ENCODE measurements at places on chromosomes 1 and 21.
A peak's percentile ranks its signal among the peaks of the same experiment; 100 is the strongest.

DNA sequence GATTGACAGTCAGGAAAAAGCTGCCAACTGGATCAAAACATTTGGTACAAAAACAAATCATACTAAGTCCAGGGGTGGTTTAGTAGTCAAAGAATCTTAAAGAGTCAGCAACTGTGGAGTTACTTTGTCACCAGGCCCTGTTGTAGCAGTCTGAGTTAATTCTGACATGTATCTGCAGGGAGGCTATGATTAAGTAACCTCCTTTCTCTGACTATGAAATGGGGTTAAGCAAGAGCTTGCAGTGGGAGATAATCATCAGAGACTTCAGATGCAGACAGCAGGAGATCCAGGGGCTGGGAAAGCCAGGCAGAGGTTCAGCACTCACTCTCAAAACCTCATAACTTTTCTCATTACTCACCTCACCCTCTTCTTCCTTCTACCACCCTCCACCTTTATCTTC, 99.2 kb upstream of the BTG3 start:
- no peak for DNase-seq

GRCh38 chr1:20884513-20884912, 97.4 kb upstream of the HP1BP3 start:
- DNase-seq = no peak

GRCh38 chr1:63835128-63835527, 61.3 kb downstream of the ROR1 start:
- DNase-seq = no peak

- no peak for DNase-seq
Observed at GRCh38 chr1:40868051-40868723, 6.0 kb upstream of the CITED4 start.

DNA sequence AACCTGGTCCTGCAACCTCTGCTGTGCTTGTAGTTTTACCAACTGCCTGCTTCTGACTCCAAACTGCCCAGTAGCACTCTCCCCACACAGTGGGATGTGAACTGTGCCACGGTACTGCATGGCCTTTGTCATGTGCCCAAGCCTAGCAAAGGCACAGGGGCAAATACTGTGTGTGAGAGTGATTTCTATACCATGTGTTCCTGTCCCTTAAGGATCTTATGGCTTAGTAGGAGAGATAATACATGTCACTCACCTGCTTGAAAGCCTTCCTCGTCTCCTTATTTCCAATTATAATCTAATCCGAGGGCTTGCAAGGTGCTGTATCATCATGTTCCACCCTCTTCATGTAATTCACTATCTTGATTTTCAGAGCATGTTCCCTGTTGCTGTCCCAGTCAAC, 51.3 kb downstream of the UBE4B start:
- no peak for DNase-seq

GRCh38 chr1:198462365-198463019, 78.0 kb downstream of the ATP6V1G3 start:
- DNase-seq = no peak

- DNase-seq = no peak
Observed at GRCh38 chr1:168843401-168843800, 114.4 kb upstream of the DPT start.

- peak; percentile 44 for DNase-seq
Observed at GRCh38 chr1:47439819-47440598, 2.2 kb downstream of the FOXD2 start.

DNA sequence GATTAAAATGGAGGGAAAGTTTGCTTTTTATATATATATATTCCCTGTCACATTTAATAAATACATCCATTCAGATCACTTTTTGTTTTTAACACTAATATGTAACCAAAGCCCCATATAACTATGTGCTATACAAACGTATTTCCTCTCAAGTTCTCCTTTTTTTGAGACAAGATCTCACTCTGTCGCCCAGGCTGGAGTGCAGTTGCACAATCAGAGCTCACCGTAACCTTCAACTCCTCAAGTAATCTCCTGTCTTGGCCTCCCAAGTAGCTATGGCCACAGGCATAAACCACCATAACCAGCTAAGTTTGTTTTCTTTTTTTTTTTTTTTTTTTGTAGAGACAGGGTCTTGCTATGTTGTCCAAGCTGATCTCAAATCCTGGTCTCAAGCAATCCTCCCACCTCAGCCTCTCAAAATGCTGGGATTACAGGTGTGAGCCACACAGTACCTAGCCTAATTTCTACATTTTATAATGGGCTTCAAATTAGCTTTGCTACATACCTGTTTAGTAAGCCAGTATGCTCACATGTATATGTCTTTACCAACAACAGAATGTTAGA, 120.0 kb downstream of the TGFBR3 start:
- DNase-seq = no peak

DNA sequence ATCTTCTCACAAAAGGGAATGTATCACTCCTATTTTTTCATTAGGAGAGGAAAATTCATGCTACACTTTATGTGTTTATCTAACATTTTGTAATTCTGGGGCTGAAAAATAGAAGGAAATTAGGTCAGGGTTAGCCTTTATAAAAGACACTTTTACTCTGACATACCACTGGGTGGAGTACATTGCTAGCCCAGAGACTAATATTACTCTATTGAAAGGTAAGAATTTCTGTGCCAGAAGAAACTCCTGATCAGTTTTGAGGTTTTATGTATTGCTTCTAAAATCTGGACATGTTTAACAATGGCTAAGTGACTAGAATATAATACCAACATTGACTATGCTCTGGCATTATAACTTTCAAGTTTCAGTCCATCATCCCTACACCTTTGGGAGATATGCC, 724.6 kb downstream of the USP25 start:
- DNase-seq = no peak

DNA sequence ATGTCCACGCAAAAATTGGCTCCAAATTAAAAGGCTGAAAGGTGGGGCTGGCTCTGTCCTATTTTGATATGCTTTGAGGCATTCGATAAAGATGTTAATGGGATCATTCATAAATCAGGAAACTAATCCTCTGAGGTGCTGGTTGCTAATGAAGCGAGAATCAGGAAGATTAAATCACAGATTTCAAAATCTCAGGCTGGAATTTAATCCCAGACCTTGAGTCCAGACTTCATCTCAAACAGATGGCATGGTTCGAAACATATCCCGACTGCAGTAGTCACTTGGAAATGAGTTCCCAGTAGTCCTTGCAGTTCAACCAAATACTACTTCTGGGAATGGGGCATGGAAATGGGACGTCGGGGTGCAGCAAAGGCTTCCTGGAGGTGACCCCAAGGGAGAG, 4.5 kb upstream of the KLF17 start:
- DNase-seq = no peak

DNA sequence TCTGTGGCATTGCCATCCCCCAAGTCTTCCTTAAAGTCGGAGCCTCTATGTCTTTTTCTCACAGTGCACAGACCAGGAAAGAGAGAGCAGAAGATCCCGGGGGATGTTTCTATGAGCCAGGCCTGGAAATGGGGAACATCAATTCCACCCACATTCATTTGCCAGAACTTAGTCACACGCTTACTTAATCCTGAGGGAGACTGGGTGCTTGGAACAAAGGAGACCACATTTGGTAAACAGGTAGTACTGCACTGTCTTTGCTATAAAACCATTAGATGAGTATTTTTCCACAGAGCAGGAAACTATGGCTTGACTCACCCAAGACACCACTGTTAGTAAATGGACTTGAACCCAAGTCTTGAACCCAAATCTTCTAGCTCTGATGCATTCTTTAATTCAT, 60.7 kb upstream of the CTTNBP2NL start:
- DNase-seq = no peak

GRCh38 chr1:163013826-163014600, 55.1 kb upstream of the RGS4 start:
- DNase-seq = no peak

- DNase-seq = no peak
Observed at GRCh38 chr21:36162631-36163030, 6.0 kb downstream of the DOP1B start.

DNA sequence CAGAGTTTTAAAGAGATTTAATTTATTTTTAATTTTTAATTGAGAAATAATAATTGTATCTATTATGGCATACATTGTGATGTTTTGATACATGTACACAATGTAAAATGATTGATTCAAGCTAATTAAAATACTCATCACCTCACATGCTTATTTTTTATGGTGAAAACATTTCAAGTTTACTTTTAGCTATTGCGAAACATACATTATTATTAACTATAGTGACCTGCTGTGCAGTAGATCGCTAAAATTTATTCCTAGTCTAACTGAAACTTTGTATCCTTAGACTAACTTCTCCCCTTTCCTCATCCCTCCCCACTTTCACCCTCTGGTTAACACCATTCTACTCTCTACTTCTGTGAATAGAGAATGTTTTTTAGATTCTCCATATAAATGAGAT, 191.6 kb downstream of the DNAH14 start:
- DNase-seq = no peak

DNA sequence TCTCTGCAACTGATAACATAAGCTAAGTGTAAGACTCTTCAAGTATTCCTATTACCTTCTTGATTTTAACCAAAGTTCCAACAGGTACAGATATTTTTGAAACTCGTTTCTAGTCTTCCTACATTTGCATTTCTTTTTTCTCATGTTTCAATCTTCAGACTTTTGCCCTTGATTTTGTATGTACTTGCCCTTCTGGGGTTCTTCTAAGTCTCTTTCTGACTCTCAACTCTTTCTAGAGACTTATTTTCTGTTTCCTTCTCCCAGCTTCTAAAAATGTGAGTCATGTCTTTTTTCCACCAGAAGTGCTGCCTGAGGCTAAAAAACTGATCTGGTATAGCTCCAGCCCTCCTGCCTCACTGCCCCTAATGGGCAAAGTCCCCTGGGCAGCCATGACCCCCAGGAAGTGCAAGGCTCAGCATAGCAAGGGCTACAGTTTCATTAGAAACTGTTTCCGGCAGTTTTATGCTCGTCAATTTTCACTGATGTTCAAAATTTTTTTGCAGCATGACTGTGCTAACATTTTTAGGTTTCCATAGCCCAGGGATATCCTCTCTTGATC, 265.9 kb downstream of the SEC16B start:
- no peak for DNase-seq

- DNase-seq = no peak
Observed at GRCh38 chr1:205950826-205951549, 7.7 kb upstream of the SLC26A9 start.

DNA sequence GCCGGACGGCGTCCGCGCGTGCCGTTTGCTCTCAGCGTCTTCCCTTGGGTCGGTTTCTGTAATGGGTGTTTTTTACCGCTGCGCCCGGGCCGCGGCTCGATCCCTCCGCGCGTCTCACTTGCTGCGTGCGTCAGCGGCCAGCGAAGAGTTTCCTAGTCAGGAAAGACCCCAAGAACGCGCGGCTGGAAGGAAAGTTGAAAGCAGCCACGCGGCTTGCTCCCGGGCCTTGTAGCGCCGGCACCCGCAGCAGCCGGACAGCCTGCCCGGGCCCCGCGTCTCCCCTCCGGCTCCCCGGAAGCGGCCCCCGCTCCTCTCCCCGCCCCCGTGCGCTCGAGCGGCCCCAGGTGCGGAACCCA, 159.8 kb downstream of the RUNX1 start:
- DNase-seq = no peak

DNA sequence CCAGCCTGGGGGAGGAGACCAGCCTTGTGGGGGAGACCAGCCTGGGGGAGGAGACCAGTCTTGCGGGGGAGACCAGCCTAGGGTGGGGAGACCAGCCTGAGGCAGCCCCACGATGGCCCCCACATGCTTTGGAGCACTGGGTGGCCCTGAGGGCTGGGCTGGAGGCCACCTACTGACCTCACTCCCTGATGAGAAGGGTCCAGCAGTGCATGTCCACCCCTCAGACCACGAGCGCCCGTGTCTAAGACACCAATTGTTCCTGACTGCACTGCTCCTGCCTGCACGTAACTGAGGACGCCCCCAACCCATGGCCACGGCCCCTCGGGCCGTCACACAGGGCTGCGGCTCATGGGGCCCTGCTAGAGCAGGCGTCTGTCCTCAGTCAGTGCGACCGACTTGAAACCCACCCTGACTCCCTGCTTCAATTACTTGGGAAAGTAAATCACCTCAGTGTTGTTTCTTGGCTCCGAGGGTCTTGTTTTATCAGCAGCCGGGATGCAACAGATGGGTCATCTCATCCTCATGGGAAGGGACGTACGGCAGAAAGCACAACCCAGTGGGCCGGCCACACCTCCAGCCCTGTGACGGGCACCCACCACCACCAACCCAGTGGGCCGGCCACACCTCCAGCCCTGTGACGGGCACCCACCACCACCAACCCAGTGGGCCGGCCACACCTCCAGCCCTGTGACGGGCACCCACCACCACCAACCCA, at the start of gene SPATC1L:
TSS of gene SPATC1L (minus strand) at position 550 of the 715 bp plus-strand sequence. CDS start 1,643 bp downstream, outside the sequence.
- peak; percentile 94 for DNase-seq

- no peak for DNase-seq
Observed at GRCh38 chr1:158126425-158126824, 54.3 kb upstream of the CD1D start.

DNA sequence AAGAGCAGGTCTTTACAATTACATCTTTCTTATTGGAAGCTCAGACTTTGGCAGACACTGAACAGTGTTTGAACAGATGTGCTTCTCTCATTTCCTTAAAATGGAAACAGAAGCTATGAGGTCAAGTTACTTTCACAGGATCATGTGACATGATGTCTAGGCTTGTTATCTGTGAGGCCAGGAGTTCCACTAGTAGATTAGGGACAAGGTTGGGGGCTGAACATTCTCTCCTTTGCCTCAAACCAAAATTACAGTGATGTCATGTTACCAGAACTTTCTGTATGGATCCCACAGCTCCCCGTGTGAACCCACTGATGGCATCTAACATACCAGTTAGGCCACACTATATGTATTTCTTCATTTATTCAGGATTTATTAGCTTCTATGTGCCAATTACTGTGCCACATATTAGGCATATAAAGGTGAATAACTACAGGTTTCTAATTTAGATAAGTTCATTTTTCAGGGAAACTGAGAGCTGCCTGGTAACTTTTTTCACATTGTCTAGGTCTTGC, 6.0 kb downstream of the DYNLT5 start:
- DNase-seq = no peak

Measured in H7 (cell line).